ENCODE measurements at places on chromosomes 2 and 18.

DNA sequence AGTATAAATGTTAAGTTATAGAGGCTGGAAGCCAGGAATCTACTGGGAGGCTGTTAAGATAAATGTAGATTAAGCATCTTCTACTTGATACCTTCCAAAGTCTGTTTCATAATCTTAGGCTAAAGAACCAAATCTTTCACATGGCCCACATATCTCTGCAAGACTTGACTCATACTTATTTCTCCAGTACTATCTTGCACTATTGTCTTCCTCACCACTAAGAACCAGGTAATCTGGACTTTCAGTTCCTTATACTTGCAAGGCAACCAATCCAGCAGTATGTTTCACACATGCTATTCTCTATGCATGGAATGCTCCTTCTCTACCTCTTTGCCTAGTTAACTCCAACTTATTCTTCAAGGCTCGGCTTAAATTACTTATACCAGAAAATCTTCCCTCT lies 62.2 kb downstream of the RBMS1 start:
- no peak for DNase-seq

DNA sequence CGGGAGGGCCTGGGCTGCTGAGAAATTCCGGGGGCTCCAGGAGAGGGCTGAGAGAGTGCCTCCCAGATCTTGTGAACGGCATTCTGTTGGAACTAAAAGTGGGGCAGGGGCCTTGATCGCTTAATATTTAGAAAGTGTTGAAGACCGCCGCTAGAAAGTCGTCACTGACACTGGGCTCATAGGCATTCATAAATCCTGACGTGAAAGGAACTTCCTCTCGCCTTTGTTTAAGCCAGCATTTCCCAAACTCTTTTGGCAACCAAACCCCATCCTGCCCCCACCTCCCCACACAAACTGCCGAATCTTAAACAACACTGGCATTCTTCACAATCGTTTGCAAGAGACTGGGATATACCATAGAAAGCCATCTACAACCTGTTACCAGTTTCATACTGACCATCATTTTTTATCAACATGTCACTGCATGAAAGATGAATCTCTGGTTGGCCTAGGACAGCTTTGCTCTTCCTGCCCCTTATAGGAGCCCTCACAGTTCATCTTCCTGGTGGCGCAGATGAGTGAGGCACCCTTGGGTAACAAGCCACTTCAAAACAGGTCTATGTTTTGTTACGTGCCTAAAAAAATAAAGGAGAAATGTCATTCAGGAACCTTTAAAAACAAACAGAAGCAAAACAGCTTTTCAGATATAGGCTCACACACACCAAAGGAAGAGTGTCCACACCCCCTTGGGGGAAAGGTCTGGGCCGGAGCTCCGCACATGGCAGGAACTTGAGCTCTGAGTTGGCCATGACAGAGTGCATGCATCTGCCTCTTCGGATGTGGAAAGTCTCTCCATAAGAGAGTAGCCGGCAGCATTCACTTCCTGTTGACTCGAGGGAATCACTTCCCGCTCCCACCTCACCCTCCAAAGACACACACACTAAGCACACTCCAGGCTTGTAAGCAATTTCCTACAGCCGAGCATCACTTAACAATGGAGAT lies 13.0 kb downstream of the MTERF4 start:
- no peak for DNase-seq

- no peak for DNase-seq
These were observed 21.2 kb downstream of the QPCT start for GRCh38 chr2:37365669-37366068.

GRCh38 chr2:15828576-15828975 lies 111.8 kb upstream of the MYCN start:
- DNase-seq = no peak

DNA sequence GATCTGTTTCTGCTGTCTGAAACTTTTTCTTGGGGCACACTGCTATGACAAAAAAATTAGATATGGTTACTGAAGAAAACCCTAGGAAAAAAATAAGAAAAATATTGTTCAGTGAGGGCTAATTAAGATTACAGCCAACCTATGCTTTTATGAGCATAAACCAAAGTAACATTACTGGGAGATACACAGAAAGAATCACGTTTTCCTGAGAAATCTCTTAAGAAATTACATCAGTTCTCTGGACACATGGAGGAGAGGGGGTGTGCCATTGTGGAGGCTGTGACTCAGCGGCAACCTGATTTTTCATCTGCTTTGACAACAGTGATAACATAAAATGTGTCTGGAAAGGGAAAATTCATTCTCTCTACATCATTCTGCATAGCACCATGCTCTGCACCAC lies 13.4 kb upstream of the NMI start:
- no peak for DNase-seq

GRCh38 chr2:134668821-134669220 lies 50.0 kb downstream of the TMEM163 start:
- peak; percentile 69 for DNase-seq

- no peak for DNase-seq
These were observed 260.8 kb downstream of the CD226 start for GRCh38 chr18:69686861-69687260.

DNA sequence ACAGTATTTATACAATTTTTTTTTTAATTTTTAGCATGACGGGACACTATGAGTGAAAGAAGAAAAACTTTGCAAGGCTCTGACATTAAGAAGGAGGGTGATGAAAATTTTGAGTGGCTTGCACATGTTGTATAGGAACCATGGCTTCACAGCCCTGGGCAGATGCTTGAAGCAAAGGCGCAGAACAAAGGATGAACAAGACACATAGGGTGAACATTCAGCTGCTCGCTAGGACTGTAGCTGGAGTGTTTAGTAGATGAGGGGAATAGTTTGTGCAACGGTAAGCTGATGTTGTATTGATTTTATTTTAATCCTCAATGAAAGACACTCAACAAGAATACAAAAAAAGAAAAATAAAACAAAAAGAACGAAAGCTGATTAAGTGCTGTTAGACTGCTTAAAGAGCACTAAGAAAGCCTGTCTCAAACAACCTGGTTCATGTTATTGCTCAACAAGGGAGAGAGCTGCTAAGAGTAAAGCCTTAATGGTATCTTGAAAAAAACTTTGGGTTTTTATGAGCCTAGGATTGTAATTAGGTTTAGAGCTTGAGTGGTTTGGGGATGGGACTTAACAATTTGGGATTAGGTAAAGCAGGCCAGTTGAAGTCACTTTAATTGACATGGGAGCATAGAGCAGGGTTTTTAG lies 41.2 kb upstream of the GCFC2 start:
- DNase-seq = no peak

DNA sequence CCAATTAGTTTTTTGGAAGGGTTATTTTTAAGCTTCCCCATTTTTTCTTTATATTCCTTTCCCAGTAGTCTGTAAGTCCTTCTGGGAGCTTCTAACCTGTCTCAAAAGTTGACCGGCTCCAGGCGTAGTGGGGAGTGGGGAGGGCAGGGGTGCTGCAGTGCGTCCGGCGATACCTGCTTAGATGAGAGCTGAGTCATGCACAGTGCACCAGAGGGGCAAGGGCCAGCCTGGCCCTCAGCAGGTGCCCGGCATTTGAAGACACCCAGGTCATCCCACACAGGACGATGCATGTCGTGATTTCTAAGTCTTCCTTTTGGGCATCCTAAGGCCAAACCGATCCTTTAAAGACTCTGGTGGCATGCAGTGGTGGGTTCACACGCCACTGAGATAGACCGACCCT lies 73.4 kb downstream of the TPO start:
- DNase-seq = no peak

- peak; percentile 73 for DNase-seq
These were observed 39.3 kb downstream of the LCT start for GRCh38 chr2:135797497-135798274.

- DNase-seq = no peak
These were observed 25.2 kb downstream of the TRABD2A start for GRCh38 chr2:84855731-84856130.

DNA sequence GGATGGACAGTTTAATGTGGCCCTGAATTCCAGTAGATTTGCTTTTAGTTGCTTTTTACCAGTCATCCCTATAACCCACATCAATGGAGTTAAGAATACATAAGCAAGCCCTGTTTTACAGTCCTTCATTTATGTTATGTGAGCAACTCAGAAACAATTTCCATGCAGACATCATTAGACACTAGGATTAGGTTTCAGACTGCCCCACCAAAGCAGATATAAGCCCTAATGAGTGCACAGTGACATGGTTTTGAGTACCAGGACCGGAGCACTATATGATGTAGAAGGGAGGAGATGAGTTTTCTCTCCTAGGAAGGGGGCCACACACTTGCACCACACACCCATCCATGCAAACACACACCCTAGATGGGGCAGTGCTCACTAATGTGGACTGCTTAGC lies 15.5 kb downstream of the KCNS3 start:
- DNase-seq = no peak

DNA sequence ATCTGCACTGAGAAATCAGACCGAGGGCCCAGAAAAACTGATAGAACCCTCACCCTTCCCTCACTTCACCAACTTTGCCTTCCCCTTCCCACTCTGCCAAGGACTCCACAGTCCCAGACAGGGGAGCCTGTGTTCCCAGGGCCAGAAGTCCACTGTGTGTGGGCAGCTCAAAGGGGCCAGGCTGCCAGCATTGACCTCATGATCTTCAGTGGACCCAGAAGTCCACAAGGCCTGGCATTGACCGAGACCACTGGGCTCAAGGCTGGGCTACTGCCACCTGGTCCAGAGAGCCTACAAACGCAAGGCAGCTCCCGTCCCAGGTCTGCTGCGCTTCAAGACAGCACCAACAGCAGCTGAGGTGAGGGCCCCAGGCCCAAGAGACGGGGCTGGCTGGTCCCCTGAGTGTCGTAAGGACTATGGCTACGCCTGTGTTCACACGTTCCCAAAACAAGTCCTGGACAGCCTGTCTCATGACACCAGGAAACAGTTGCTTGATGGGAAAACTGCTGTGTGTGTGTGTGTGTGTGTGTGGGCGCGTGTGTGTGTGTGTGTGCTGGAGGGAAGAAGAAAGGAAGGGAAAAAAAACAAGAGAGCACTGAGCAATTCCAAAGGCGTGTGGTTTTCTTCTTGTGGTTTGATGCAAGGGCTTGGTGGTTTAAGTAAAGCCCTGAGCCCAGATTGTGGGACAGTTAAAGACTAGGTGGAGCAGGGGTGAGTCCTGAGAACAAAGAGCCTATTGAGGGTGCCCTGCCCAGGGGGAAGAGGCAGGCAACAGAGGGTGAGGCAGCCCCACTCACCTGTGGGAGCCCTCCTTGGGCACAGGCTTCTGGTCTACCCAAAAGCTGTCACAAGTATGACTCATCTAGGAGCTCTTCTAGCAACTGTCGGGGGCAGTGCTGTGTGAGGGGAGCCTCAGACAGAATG lies 46.6 kb upstream of the ZBTB7C start:
- DNase-seq = peak; percentile 38

DNA sequence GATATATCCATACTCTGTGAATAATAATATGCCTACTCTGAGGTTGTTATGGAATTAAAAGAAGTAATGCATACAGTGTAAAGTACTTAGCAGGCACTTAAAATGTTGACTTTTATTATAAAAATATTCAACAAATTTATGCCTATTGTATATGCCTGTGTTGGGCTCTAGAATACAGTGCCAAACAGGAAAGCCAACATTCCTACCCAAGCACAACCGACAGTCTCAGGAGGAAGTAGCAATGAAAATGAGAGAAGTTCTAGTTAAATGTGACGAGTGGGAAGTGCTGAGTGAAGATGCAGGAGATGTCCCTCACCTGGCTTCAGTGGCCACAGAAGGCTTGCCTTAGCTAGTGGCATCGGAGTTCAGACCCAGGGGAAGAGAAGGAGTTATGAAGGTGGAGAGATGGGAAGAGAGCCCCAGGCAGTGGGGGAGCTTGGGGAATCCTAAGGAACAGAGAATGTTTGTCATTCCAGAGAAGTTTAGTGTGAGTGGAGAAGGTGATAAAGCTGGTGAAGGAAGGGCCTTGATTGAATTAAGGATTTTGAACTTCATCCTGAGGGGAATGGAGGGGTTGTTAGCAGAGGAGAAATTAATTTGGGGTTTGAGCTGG lies 105.4 kb upstream of the CNGA3 start:
- DNase-seq = no peak

DNA sequence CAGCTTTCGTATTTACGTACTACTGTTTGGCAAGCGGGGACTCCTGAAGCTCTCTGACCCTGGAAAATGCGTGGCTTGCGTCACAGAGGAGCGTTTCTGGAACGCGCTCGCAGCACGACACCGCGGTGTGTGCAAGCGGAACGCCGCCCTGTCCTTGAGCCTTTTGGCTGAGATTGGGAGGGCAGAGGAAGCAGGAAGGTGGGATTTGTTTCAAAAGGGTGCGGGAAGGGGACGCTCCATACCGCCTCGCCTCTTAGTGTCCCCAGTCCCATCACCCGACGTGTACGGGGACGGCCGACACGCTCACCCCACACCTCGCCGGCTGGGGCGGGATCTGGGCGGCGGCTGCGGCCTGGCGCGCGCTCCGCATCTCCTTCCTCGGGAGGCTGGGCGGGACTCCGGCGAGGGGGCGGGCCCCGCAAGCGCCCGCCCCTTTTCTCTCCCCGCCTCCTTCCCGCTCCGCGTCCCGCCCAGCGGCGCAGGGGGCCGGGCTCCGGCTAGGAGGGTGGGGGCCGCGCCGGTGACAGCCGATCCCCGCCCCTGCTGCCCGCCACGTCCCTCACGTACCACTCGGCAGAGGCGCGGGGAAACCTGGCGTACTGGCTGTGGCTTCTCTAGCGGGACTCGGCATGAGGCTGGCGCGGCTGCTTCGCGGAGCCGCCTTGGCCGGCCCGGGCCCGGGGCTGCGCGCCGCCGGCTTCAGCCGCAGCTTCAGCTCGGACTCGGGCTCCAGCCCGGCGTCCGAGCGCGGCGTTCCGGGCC lies at the start of gene PDK1:
Gene PDK1, plus strand, starts transcription at position 569 of the 762 bp plus-strand sequence. Its CDS starts 61 bp downstream, at position 630.
- DNase-seq = peak; percentile 84

- no peak for DNase-seq
These were observed 479.0 kb upstream of the DCC start for GRCh38 chr18:51861046-51861445.

- no peak for DNase-seq
These were observed 248.6 kb downstream of the EPHA4 start for GRCh38 chr2:221323513-221323912.

DNA sequence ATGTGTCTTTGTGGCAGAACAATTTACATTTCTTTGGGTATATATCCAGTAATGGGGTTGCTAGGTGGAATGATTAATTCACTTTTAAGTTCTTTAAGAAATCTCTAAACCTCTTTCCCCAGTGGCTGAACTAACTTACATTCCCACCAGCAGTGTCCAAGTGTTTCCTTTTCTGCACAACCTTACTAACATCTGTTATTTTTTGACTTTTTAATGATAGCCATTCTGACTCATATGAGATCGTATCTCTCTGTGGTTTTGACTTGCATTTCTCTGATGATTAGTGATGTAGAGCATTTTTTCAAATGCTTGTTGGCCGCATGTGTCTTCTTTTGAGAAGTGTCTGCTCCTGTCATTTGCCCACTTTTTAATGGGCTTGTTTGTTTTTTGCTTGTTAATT lies 43.1 kb upstream of the PTH2R start:
- DNase-seq = no peak

Data from activated CD4-positive, alpha-beta T cell treated with anti-CD3 and anti-CD28 coated beads, Interleukin-2, amount 50 U/mL, for 4 hours (primary cell).